ENCODE measurements at places on chromosomes 7 and 10. TPM values are rescaled to one million over a fixed set of nuclear protein-coding genes. Genes with fewer than 3 reads are reported as not detected.

DNA sequence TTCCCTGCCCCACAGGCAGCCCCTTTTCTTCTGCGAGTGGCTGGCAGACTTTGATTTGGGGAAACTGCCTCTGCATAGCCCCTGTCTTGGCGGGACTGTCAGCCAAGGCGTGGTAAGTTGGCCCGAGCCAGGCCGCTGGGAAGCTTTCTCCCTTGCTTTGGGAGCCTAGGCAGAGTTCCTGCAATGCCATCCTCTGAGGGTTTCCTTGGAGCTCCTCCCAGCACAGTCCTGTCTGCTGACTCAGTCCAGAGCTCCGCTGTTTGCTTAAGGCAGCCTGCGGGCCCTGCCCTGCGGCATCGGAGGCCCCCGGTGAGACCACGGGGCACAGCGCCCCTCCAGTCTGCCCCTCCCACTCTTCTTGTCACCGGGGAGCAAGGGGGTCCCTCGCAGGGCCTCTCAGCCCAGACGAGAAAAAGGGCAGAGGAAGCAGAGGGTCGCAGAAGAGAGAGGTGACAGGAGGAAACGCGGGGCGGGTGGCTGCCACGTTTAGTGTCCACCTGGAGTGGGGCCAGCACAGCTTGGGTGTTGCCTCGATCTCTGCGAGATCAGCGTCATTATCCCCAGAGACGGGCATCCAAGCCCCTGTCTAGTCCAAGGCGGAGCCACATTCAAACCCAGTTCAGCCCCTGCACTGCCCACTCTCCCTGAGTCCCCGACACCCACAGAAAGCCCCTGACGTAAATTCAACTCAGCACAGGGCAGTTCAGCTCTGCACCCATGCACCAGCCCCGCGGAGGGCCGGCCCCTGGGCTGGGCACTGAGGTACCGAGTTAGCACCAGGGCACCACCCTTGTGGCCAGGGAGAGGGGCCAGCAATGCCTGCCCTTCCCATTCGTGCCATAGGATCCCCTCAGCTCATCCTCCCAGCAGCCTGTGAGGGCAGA is 59.0 kb upstream of the CHST15 start:
- H3K4me3 ChIP-seq, result peak overlapping the region; percentile 16
- H3K27me3 ChIP-seq, result no peaks in the 10 kb centered on the region
- peak; percentile 74 for DNase-seq

GRCh38 chr10:124743191-124744101 is 732 bp downstream of the FAM53B start:
- peak overlapping the region; percentile 69 for H3K4me3 ChIP-seq
- H3K4me1 ChIP-seq, result peaks cover 62% of the 10 kb centered on the region

DNA sequence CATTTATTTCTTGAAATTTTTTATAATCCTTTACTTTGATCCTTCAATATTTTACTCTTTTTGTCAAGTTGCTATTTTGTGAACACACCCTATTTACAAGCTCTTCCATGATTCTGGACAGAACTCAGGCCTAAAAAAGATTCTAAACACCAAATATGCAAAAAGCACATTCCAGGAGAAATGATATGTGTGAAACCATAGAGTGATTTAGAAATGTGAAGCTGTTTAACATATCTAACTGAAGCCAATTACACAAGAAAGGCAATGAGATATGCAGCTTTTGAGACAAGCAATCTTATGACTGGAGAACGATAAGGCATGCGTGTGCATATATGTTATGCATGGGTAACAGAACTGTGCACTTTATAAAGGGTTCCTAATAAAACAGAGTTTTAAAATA is 243.0 kb downstream of the CACNA2D1 start:
- DNase-seq, result no peak
- H3K27ac ChIP-seq, result no peak overlapping the region
- peaks cover 20% of the 10 kb centered on the region for H3K4me1 ChIP-seq
- no peaks in the 10 kb centered on the region for H3K36me3 ChIP-seq
- H3K4me3 ChIP-seq, result no peak overlapping the region

- no peak for DNase-seq
- H3K27ac ChIP-seq, result no peak overlapping the region
- H3K4me1 ChIP-seq, result no peaks in the 10 kb centered on the region
- no peaks in the 10 kb centered on the region for H3K27me3 ChIP-seq
- H3K36me3 ChIP-seq, result no peaks in the 10 kb centered on the region
These were observed 242.2 kb downstream of the RAB11FIP2 start for GRCh38 chr10:117804470-117805011.

GRCh38 chr7:101370836-101371235 is 8.2 kb downstream of the COL26A1 start:
- H3K4me1 ChIP-seq, result no peaks in the 10 kb centered on the region
- H3K4me3 ChIP-seq, result no peak overlapping the region
- no peaks in the 10 kb centered on the region for H3K36me3 ChIP-seq
- DNase-seq, result no peak
- H3K27ac ChIP-seq, result no peak overlapping the region

GRCh38 chr10:107341281-107341680 is 176.8 kb upstream of the SORCS1 start:
- H3K27me3 ChIP-seq, result no peaks in the 10 kb centered on the region
- H3K4me1 ChIP-seq, result no peaks in the 10 kb centered on the region
- DNase-seq, result no peak
- H3K36me3 ChIP-seq, result no peaks in the 10 kb centered on the region

- peak overlapping the region; percentile 39 for H3K4me3 ChIP-seq
- no peaks in the 10 kb centered on the region for H3K36me3 ChIP-seq
- H3K4me1 ChIP-seq, result peaks cover 56% of the 10 kb centered on the region
- peak overlapping the region; percentile 60 for H3K27ac ChIP-seq
- DNase-seq, result peak; percentile 30
- no peaks in the 10 kb centered on the region for H3K27me3 ChIP-seq
These were observed 29.7 kb downstream of the TRIM8 start for GRCh38 chr10:102673819-102674511.

GRCh38 chr10:109114579-109114978 is 808.7 kb downstream of the XPNPEP1 start:
- no peak overlapping the region for H3K27ac ChIP-seq
- H3K27me3 ChIP-seq, result no peaks in the 10 kb centered on the region
- no peak overlapping the region for H3K4me3 ChIP-seq

DNA sequence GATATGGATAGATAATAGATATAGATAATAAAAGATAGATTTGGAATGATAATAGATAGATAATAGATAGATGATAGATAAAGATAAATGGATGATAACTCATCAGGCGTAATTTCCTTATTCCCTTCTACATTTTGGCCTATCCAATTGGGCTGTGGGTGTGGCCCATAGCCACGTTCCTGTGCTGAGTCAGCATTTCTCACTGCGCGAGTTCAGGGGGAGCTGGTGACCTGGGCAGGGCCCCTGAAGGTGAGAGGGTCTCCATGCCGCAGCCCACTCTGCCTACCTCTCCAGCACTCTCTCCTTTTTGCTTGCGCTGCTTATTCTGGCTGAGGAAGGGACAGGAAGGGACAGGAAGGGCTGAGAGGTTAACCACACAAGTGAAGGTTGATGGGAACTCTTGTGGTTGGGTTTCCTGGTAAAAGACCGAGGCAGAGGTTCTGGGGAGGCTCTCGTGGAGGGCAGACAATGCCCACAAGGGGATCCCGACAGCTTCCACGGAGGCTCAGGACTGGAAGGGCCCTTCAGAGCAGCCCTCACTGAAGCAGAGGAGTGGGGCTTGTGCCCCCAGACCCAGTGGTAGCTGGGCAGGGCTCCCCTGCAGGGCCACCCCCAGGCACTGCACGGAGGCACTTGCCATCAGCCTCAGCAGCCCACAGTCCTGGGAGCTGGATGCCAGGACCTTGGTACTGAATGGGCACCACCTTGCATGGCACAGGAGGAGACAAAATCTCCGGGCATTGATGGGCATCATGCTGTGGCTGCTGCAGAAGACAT is 247.3 kb upstream of the PITRM1 start:
- H3K36me3 ChIP-seq, result no peaks in the 10 kb centered on the region
- no peak for DNase-seq
- H3K27me3 ChIP-seq, result no peaks in the 10 kb centered on the region
- H3K4me1 ChIP-seq, result no peaks in the 10 kb centered on the region

DNA sequence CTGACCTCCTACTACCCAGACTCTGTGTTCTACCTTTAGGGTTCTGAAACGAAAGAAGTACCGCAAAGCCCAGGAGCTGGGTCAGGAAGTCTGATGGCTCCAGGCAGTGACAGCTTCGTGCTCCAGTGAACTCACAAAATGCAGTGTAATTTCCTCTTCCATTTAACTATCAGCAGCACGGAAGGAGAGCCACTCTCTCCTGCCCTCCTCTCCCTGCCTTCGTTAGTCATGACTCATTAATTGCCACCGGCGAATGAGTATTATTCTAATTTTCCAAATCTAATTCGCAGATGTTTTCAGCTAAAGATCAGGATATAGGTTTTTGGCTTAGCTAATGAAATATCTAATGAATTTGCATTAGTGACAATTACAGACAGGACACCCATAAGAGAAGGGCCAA is 1262.0 kb downstream of the TYW1 start:
- H3K4me3 ChIP-seq, result no peak overlapping the region
- H3K27me3 ChIP-seq, result no peaks in the 10 kb centered on the region
- DNase-seq, result no peak
- no peak overlapping the region for H3K27ac ChIP-seq
- no peaks in the 10 kb centered on the region for H3K4me1 ChIP-seq

DNA sequence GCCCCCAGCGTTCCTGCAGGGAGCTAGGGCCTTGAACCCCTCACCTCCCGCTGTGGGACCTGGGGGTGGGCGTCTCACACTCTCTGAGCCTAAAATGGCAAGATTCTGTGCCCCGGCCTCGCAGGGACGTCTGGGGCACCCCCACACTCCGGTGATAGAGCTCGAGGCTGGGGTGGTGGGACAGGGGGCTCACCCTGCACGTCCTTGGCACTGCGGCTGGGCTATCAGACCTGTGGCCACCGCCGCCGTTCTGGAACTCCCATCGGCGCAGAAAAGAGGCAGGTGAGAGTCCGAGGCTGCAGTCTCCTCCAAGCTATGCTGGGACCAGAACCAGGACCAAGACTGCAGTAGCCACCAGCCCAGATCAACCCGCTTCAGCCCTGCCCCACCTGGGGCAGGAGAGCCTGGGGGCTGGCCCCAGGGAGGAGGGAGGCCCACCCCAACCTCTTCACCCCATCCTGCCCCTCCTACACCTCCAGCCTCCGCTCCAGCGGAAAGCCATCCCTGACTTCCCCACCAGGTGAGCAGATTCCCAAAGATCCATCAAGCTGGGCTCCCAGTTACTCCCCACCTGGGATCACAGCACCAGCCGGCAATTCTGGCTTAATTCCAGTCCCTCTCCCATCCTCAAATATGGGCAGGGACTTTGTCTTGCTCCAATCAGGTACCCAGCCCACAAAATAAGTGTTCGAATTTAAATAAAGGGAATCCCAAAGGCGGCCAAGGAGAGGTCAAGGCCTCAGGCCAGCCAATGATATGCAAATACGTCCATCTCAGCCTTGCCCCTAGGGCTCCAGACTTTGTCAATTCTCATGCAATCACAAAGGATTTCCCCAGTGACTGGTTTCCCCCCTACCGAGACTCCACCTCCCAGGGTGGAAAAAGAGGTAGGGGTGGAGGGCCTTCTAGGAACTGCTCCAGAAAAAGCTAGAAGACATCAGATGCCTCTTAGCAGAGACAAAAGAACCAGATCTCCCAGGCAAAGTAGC is 16.4 kb downstream of the TNRC18 start:
- no peak overlapping the region for H3K4me3 ChIP-seq
- no peak overlapping the region for H3K27ac ChIP-seq
- no peak for DNase-seq
- H3K4me1 ChIP-seq, result no peaks in the 10 kb centered on the region

DNA sequence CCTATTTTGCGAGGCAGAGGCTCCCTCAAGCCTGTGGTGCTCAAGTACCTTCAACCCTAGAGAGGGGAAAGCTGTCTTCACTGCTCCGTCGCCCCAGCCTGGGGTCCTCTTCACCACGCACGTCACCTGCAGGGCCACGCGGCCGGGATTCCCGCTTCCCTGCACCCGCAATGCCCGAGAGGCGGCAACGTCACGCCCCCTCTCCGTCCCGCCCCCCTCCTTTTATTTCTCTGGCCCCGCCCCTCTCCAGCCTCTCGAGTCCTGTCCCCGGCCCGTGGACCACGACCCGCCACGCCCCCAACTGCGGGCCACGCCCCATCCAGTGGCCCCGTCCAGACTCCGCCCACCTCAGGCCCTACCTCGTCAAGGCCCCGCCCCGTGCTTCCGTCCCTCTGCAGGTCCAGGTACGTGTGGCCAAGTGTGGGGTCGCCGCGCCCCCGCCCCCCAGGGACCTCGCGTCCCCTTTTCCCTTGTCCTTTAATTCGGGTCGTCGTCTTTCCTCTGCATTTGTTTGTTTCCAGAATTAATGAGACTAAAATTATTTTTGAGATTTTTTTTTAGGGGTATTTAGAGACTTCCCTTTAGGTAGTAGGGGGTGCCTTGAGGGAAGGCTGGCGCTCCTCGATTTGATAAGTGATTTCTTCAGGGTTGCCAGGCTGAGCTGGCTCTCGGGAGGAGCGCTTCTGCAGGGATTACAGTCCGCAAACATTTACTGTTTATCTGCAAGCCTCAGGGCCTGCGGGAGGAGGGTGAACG is 69.8 kb upstream of the BAIAP2L1 start:
- H3K27ac ChIP-seq, result no peak overlapping the region
- H3K4me1 ChIP-seq, result peaks cover 6% of the 10 kb centered on the region
- peaks cover 18% of the 10 kb centered on the region for H3K27me3 ChIP-seq
- DNase-seq, result no peak
- no peak overlapping the region for H3K4me3 ChIP-seq
- no peaks in the 10 kb centered on the region for H3K36me3 ChIP-seq

GRCh38 chr10:97096261-97097083 is 89.3 kb downstream of the SLIT1 start:
- peaks cover 15% of the 10 kb centered on the region for H3K4me1 ChIP-seq
- no peaks in the 10 kb centered on the region for H3K36me3 ChIP-seq
- no peak for DNase-seq
- H3K4me3 ChIP-seq, result peak overlapping the region; percentile 15
- H3K27me3 ChIP-seq, result no peaks in the 10 kb centered on the region

- no peak overlapping the region for H3K27ac ChIP-seq
- H3K27me3 ChIP-seq, result no peaks in the 10 kb centered on the region
- H3K4me1 ChIP-seq, result no peaks in the 10 kb centered on the region
- H3K36me3 ChIP-seq, result no peaks in the 10 kb centered on the region
These were observed 33.6 kb downstream of the SFR1 start for GRCh38 chr10:104155591-104155990.

GRCh38 chr10:72335394-72336258 is 19.1 kb downstream of the DNAJB12 start:
- peaks cover 42% of the 10 kb centered on the region for H3K36me3 ChIP-seq
- DNase-seq, result peak; percentile 93
- H3K4me3 ChIP-seq, result peak overlapping the region; percentile 20
- H3K4me1 ChIP-seq, result peaks cover 49% of the 10 kb centered on the region
- H3K27me3 ChIP-seq, result no peaks in the 10 kb centered on the region

DNA sequence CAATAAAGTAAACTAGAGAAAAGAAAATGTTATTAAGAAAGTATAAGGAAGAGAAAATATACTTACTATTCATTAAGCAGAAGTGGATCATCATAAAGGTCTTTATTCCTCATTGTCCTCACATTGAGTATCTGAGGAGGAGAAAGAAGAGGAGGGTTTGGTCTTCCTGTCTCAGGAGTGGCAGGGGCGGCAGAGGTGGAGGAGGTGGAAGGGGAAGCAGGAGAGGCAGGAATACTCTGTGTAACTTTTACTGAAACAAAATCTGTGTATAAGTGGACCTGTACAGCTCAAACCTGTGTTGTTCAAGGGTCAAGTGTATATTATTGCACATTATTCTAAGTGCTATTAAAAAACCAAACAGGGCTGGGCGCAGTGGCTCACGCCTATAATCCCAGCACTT is 34.2 kb upstream of the EPC1 start:
- no peaks in the 10 kb centered on the region for H3K36me3 ChIP-seq
- H3K27me3 ChIP-seq, result no peaks in the 10 kb centered on the region
- peaks cover 19% of the 10 kb centered on the region for H3K4me1 ChIP-seq
- no peak for DNase-seq
- no peak overlapping the region for H3K27ac ChIP-seq

Gene MRC1
- total RNA-seq, result 5.3 TPM

Gene MDH2
- total RNA-seq, result 344 TPM

Gene GRID2IP
- 0.13 TPM for total RNA-seq

Gene RELN
- 0.73 TPM for total RNA-seq

Gene CDHR3
- total RNA-seq, result 21.2 TPM

Gene CALCR
- total RNA-seq, result 0.78 TPM

Gene SLC29A4
- total RNA-seq, result 5.4 TPM

All from gastrocnemius medialis (tissue), 4 donors.